ENCODE measurements at places on chromosomes 5 and 9.

GRCh38 chr5:5246736-5247135 lies 106.6 kb downstream of the ADAMTS16 start:
- DNase-seq: no peak

DNA sequence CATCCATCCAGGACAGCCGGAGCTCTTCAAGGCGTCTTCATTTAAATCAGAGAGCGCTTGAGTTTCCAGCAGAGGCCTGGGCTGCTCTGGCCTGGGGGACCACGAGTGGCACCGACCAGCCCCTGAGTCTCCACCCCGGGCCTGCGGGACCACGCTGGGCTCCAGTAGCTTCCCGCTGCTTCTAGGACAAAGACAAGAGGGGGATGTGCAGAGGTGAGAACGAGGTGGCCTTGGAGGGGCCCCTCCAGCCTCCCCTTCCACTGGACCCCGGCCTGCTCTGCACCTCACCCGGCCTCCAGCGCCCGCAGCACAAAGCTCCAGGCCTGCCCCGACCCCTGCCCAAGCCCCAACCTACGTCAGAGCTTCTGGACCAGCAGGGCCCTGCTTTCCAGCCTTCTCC lies 81.6 kb downstream of the IRX2 start:
- no peak for DNase-seq

GRCh38 chr5:127186657-127187056 lies 103.9 kb upstream of the MEGF10 start:
- DNase-seq: no peak

DNA sequence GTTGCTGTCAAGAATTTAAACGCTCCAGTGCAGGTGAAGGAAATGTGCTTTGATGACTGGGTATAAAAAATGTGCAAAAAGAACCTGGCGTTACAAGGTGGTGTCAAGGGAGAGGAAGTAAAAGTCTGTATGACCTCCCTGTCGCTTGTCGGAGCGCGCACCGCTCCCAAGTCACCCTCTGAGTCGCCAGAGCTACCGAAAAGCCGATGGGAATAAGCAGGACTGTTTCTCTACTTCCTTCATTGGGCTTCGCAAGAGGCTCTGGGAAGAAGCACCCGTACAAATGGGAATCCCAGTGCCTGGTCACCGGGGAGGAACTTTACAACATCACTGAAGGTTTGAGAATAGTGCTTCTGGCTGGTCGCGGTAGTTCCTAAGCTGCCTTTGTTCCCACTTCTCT lies 1.3 kb upstream of the DMRT2 start:
- no peak for DNase-seq

- DNase-seq: no peak
Observed at GRCh38 chr5:64292611-64293215, 127.1 kb downstream of the RNF180 start.

GRCh38 chr5:148780711-148781110 lies 45.7 kb upstream of the ADRB2 start:
- DNase-seq: no peak

- no peak for DNase-seq
Observed at GRCh38 chr5:78112931-78113330, 181.6 kb downstream of the AP3B1 start.

- DNase-seq: no peak
Observed at GRCh38 chr9:99351647-99352046, 129.6 kb downstream of the SEC61B start.

DNA sequence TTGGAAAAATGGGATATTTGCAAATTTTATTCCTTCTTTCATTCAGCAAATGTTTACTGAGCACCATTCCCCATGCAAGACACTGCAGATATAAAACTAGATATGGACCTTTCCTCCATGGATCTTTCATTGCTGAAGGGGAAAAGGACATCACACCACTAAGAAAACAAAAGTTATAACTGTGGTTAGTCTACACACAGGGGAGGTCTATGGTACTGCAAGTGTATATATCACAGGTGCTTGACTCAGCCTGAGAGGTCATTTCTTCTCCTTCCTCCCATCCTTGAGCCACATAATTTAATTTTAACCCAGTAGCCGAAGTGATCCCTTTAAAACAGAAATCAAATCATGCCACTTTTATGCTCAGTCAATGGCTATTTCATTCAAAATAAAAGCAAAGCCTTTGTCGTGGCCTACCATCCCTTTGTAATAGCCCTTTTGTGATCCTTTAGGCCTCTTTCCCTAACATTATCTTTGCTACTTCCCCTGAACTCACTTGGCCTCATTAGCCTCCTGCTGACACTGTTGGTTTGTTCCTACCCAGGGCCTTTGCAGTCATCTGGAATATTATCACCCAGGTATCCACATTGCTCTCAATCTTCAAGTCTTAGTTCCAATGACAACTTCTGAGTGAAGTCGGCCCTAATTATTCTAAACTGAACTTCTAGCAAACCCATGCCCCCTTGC lies 213.2 kb downstream of the GABRB2 start:
- DNase-seq: no peak

- no peak for DNase-seq
Observed at GRCh38 chr9:2496169-2496568, 125.4 kb upstream of the VLDLR start.

DNA sequence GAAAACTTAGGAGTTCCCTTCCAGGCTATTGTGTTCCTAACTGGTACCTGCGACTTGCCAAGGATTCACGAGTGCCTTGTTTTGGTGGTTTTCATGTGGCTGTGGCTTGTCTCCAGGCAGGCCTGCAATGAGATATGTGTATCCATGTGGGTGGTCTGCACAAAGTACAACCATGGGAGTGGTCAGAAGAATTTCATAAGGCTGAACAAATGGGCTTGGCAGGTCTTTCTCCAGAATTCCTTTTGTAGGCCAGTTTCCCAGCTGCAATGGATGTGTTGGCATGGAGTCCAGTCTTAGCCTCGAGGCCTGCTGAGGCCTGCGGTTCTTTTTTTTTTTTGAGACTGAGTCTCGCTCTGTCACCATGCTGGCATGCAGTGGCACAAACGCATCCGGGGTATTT lies 28.8 kb upstream of the MELK start:
- no peak for DNase-seq

DNA sequence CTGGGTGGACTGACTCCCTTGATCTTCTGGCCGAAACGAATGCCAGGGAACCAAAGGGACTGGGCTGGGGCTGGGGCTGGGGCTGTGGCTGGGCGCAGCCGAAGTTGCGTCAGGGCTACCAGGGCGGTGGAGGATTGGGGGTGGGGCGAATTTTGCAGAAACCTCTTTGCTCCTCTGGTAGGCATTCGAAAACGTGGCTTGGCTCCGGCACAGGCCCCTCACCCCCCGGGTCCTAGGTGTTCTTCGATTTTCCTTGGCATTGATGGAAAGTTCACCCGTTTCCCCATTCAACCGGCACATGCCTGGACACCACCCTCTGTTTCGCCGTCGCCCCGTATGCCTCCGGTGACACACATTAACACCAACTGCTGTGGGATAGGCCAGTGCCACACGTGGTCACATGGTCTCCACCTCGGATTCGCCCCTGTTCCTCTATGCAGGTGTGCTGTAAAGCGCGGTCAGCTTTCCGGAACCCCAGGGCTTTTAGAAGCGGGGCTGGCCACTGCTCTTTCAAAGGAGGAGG lies 477.1 kb downstream of the SPATA31A7 start:
- no peak for DNase-seq

DNA sequence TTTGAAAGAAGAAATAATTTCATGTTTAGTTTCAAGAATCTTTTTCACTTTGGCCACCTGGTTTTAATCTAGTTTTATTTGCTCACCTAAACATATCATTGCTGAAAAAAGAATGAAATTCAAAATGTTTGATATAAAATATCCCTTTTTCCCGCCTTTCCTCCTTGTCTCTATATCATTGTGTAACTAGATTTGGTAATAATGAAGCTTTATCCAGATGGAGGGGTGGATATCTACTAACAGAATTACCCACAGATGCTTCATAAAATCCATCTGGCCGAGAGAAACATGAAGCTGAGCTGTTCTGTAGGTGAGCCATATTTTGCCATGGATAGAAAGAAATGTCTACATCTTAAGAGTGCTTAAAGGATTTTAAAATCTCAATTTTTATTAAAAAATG lies 214.7 kb downstream of the ICE1 start:
- DNase-seq: no peak
